ENCODE measurements at places on chromosomes 1 and 21. TPM values are rescaled to one million over a fixed set of nuclear protein-coding genes. Genes with fewer than 3 reads are reported as not detected.

GRCh38 chr1:161190962-161191521, 7.8 kb downstream of the ADAMTS4 start:
- no peak for DNase-seq
- H3K27ac ChIP-seq, result no peak overlapping the region
- H3K27me3 ChIP-seq, result no peaks in the 10 kb centered on the region
- no peak overlapping the region for H3K4me3 ChIP-seq
- H3K4me1 ChIP-seq, result no peaks in the 10 kb centered on the region
- no peaks in the 10 kb centered on the region for H3K36me3 ChIP-seq

DNA sequence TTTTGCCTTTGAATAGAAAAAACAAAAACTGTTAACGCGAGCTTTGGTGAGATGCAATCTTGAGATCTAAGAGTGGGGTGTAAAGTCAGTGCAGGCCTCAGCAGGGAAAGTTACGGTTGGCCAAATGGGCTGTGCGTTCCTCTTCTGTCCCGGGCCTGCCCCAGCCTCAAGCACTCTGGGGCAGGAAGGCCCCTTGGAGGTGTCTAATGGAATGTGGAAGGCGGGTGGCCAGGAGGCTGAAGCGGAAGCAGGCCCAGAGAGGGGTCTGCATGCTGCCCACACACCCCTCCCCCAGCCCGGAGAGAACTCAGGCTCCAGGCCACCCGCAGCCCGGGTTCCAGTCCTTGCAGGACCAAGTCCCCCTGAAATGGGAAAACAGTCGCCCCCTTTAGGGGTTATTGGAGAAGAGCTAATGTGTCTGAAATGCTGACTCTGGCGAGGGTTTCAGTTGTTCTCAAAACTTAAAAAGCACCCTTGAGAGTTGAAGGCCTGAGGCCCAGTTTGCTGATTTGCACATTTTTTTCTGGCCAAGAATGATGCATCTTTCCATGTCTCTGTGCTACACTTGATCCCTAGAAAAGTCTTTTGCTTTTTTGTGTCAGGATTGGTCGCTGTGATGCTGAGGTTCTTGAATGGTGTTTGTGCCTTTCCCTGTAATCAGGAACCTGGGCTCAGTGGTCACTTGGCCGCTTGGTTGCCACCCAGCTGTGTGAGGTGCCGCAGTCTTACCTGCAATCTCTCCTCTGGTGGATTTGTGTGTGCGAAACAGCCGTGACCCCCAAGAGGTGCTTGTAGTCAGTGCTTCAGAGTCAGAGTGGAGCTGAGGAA, 2.0 kb downstream of the COL18A1 start:
- H3K36me3 ChIP-seq, result no peaks in the 10 kb centered on the region
- no peaks in the 10 kb centered on the region for H3K27me3 ChIP-seq

DNA sequence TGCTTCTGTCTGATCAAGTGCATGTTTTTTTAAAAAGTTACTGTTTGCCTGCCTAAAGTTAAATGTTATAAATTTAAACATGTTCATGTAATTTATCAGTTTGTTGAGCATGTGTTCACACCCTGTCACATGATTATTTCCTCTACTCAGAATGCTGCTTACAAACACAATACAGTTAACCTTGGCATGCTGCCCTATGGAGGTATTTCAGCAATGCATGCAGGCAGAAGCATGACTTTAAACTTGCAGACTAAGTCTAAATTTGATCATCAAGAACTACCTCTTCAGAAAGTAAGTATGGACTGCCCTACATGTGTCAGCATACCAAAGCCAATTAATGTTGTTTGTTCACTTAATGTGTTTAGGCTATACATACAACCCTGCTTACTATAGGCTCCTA, 161.6 kb downstream of the LRRC40 start:
- H3K27me3 ChIP-seq, result no peaks in the 10 kb centered on the region
- H3K4me1 ChIP-seq, result no peaks in the 10 kb centered on the region
- H3K27ac ChIP-seq, result no peak overlapping the region
- no peak for DNase-seq
- no peak overlapping the region for H3K4me3 ChIP-seq

DNA sequence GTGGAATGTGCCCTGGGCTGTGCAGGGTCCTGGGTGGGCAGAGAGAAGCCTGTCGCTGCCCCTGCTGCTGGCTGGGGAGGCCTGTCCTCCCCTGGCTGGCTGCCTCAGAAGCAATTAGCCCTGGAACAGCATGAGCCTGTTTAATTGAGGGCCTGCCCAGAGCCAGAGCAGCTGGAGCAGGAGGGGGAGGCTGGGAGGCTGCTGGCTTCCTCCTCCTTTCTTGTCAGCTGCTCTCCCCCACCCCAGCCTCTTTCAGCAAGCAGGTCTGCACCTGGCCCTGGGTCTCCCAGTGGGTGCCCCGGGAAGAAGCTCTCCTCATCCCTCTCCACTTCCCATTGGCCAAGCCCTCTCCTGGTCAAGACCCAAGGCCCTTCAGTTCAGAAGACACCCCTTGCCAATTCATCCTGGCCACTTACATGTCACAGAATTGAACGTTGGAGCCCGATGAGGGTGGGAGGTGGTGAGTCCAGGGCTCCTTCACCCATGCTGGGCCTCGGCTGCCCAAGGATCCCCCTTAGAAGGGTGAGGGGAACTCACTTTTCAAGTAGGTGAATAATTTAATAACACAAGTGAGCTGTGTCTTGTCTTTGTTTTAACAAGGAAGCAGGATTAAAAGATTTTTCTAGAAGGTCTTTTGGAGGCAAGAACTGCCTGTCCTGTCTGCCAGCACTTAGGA, 13.2 kb downstream of the AMPD2 start:
- no peaks in the 10 kb centered on the region for H3K36me3 ChIP-seq
- peak; percentile 74 for DNase-seq
- no peaks in the 10 kb centered on the region for H3K27me3 ChIP-seq

Gene WARS2
- total RNA-seq, result 15.6 TPM

Gene MOV10
- 169 TPM for total RNA-seq

Gene S100A2
- total RNA-seq, result 14.1 TPM
